ENCODE measurements at places on chromosomes 12 and 14.

DNA sequence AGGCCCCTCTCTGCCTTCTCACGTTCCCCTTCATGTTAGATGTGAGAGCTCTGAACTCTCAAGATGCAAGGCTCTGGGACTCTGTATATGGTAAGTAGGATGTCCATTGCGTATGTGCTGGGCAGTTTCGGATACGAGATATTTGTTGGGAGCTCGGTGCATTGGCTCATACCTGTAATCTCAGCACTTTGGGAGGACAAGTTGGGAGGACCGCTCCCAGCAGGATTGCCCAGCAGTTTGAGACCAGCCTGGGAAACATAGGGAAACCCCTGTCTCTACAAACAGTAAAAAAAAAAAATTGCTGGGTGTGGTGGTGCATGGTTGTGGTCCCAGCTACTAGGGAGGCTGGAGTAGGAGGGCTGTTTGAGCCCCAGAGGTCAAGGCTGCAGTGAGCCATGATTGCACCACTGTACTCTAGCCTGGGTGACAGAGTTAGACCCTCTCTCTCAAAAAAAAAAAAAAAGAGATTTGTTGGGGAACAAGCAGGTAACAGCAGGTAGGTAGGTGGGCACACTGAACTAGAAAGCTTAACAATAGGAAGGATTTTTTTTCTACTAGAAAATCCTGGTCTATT lies 3.4 kb downstream of the TMEM120B start:
- DNase-seq: no peak

- DNase-seq: peak; percentile 1
These were observed 18.0 kb upstream of the MYO1H start for GRCh38 chr12:109329686-109330085.

GRCh38 chr12:1594006-1594260 lies 448 bp downstream of the FBXL14 start:
- no peak for DNase-seq

- no peak for DNase-seq
These were observed 29.8 kb downstream of the PIWIL1 start for GRCh38 chr12:130367523-130367922.

DNA sequence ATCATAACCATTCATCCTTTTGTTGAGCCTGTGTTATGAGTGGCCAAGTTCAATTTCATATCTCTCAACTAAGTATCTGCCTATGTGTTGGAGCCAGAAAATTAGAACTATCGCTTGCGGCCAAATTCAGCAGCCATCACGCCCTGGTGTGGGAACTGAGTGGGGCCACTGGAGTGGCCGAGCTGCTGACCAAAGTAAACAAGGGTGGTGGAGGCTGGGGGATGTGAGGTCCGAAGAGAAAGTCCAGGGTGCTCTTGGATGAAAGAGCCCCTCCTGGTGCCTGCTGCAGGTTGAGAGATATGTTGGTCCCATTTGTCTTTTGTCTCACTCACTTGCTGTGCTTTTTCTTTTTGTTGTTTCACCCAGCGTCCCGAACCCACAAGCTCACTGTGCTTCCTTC lies 14.9 kb downstream of the ADGRD1 start:
- DNase-seq: no peak

DNA sequence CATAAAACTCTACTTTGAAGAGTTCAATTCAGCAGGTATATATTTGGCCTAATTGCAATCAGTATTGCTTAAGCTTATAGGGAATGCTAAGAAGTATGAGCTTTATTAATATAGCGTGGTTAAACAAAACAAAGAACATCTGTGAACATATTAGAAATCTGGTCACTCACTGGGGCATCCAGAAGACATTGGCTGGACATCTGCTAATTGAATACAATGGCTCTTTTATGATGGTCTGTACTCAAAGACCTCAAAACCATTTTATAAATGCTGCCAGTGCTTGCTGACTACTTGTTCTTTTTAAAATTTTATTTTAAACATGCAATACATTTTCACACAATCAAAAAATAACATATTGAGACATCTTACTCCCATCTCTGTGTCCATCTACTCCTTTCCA lies 173.0 kb downstream of the STXBP6 start:
- no peak for DNase-seq

DNA sequence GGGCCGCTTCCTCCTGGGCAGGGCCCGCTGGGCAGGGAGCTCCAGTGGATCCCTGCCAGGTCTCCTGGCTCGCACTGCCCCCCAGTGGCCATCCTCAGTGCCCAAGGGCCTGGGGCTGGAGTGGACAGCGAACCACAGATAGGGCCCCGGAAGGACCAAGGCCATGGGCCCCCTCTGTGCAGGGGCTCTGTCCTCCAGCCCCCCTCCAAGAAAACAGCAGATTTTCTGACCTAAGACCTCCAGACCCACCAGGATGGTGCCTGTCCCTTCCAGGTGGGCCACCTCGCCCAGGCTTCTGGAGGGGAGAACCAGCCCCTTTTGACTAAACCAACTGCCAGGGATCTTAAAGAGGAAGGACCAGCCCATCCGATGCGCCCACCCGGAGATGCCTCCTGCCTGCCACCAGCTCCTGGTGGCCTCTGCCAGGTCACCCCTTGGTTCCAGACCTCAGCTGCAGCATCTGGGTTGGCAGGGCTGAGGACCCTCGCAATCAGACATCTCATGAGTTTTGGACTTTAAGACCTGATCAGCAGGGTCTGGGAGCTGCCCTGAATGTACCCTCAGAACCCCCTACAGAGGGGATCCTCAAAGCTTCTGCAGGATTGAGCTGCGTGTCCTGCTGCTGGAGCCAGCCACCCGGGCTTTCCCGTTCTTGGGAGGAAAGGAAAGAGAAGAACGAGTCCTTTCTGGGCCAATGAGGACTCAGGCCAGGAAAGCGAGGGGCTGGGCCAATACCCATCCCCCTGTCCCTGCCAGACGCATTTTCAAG lies 325.8 kb upstream of the DIO3 start:
- DNase-seq: no peak

GRCh38 chr12:93448796-93449195 lies 7.0 kb upstream of the UBE2N start:
- DNase-seq: no peak

DNA sequence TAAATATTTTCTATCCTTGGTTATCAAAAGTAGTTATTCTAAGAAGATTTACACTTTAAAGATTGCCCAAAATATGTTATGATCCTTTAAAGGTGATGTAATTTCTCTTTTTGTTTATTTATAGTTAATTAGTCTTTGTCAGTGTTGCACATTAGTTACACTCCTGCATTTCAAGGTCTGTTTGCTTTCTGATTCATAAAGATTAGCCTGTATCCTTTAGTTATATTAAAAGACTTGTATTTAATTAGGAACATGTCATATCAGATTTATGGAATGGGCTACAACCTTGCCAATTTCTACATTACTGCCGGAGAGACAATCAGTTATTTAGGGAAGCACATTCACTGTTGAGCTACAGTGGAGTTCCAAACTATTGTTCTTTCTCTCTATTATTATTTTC lies 3.5 kb downstream of the EPYC start:
- DNase-seq: no peak

- no peak for DNase-seq
These were observed 89.7 kb downstream of the RFX4 start for GRCh38 chr12:106672314-106673025.

- no peak for DNase-seq
These were observed 12.6 kb upstream of the B4GALNT3 start for GRCh38 chr12:447141-447540.

DNA sequence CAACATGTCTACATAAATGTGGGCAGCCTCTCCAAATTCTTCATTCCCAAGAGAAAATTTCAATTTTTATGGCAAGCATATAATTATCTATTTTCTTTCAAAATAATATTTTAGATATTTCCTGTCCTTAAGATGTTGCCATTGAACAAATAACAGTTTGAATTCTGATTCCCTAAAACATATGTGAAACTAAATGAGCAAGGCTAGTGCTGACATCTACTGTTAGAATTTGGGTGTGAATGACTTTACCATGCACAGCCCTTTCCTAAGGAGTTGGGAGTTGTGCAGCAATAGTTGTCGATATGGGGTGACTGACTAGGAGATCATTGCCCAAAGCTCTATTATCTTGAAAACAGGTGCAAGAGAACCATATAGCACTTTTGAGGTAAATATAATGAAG lies 108.2 kb upstream of the SLC38A4 start:
- DNase-seq: no peak

DNA sequence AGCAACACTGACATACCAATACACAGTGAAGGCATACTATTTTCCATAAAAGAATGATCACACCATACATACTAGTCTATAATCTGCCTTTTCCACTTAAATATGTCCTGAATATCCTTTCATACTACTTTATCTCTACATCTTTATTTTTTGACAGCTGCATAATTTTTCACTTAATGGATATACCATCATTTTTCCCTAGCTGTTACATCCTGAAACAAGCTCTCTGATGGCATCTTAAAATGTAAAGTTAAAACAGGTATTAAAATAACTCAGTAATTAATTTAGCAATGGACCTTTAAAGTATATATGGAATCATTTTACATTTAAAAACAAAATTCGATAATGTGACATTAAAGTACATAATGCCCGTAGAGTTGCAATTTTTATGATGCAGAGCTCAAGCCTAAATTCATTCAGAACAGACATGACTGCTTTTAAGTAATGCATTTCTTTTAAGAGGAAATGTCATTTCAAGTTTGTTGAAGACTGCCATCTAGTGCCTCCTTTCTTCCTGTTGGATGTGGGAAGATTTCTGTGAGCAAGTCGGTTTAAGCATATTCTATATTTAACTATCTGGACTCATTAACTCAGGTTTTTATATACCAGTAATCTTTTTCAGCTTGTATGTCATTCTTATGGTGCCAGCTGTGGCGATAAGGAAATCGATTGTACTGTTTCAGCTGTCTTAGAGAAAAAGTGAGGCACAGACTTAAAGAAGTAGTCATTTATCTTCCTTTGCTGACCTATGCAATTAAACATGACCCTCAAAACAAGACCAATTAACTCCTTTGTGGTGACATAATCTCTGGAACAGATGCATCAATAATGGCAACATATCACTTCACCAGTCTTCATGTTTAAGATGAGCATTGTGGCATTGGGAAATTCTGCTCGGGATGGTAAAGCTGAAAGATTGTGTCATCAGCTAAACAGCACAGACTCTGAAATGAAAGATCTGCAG lies 20.3 kb downstream of the PRICKLE1 start:
- no peak for DNase-seq

DNA sequence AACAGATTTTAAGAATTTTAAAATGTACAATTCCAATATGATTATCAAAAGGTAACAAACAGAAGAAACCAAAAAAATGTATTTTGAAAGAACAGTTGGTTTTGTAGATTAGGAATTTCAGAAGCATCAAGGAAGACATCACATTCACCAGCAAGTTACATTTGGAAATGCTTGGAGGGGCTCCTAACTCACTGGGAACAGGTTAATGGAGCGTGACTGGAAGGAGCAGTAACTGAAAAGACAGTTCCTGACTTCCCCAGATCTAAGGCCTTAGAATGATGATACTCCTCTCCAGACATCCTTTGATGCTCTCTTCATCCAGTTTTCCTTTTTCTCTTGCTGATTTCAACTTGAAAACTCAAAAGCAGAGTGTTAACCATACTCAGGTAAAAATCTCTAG lies 220.0 kb upstream of the EGLN3 start:
- no peak for DNase-seq

DNA sequence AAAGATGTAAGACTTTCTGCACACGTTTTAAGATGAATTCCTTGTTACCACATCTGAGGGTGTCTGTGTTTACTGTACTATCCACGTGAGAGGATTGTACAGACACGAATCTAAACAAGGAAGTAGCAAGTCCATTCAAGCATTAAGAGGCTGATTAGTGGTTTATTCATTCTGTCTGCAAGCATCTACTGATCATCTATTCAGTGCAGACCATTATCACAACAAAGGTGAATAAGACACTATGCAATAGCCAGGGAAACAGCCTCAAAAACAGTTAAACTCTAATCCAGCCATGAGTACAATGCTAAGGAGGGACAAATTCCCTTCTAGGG lies 111.6 kb upstream of the PZP start:
- DNase-seq: peak; percentile 42

DNA sequence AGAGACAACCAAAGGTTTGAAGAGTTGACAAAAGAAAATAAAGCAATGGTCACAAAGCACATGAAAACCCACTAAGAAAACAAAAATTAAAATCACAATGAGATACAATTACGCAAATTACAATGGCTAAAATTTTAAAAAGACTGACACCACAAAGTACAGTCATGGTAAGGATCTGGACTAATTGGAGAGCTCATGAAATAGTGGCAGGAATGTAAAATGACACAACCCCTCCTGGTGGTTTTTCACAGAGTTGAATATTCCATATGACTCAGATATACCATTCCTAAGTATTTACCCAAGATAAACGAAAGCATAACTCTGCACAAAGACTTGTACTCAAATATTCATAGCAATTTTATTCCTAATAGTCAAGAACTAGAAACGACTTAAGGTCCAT lies 65.9 kb downstream of the NOVA1 start:
- no peak for DNase-seq

GRCh38 chr12:43347026-43347425 lies 205.0 kb downstream of the ADAMTS20 start:
- no peak for DNase-seq

DNA sequence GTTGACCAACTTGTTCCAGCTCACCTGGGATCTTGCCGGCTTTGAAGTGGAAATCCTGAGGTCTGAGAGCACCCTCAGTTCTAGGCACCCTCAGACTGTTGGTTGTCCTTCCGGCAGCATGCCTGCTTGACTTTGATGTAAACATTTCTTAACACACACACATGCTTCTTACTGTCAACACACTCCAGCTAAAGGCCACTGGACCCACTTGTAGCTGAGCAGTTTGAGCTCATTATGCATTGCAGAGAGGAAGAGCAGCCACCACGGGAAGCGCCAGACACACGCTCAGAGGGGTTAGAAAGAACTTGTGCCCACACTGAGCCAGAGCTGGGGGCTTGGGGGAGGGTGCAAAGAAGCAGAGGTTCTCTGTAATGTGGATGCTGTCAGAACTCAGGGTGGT lies 55.8 kb downstream of the TNFAIP2 start:
- DNase-seq: no peak
